Activated T-helper 1 cell treated with anti-CD3 and anti-CD28 coated beads, Interleukin-12 subunit alpha, Interleukin-12 subunit beta, Interleukin-2, Interleukin-4 antibody, amounts not matched to agents 30 ng/mL and 10 ng/mL and 1 ng/mL, durations not matched to agents 14 hours and 24 hours and 36 hours (primary cell): ENCODE measurements at places on chromosomes 1 and 21.

- H3K4me3 ChIP-seq: no peak overlapping the region
- no peak overlapping the region for H3K27ac ChIP-seq
- DNase-seq: no peak
- peaks cover 15% of the 10 kb centered on the region for H3K36me3 ChIP-seq
- H3K4me1 ChIP-seq: no peaks in the 10 kb centered on the region
These were observed 53.8 kb downstream of the B3GALNT2 start for GRCh38 chr1:235450433-235450832.

DNA sequence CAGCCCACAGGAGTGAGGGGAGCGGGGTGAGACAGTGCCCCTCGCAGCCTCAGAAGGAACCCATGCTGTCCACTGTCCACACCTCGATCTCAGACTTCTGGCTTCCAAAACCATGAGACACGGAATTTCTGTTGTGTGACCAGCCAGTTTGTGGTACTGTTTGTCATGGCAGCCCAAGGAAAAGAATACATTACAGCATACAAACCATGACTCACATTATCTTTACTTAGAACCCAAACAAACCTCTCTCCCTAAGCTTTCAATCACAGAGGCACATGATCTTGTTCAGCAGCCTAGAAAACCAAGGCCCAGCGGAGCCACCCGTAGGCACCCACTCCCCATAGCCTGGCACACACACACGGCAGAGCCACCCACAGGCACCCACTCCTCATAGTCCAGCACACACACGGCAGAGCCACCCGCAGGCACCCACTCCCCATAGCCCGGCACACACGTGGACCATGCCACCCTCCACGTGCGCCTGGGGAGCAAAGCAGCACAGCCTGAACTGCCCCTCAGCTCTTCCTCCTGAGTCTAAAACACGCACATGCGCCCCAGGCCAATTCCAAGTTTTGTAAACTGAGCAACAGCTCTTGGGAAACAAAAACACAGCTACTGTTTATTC lies 458 bp upstream of the KRTAP10-4 start:
- H3K4me3 ChIP-seq: no peak overlapping the region
- DNase-seq: no peak
- H3K36me3 ChIP-seq: no peaks in the 10 kb centered on the region
- H3K27ac ChIP-seq: no peak overlapping the region
- peaks cover 2% of the 10 kb centered on the region for H3K27me3 ChIP-seq

GRCh38 chr1:4944911-4945310 lies 290.5 kb downstream of the AJAP1 start:
- no peaks in the 10 kb centered on the region for H3K4me1 ChIP-seq
- DNase-seq: no peak
- H3K4me3 ChIP-seq: no peak overlapping the region
- H3K27me3 ChIP-seq: no peaks in the 10 kb centered on the region

GRCh38 chr1:36652011-36652410 lies 169.3 kb upstream of the CSF3R start:
- H3K36me3 ChIP-seq: no peaks in the 10 kb centered on the region
- peaks cover 6% of the 10 kb centered on the region for H3K27me3 ChIP-seq
- no peak for DNase-seq
- H3K4me1 ChIP-seq: peaks cover 7% of the 10 kb centered on the region
- H3K4me3 ChIP-seq: no peak overlapping the region
- H3K27ac ChIP-seq: no peak overlapping the region

- no peak overlapping the region for H3K27ac ChIP-seq
- H3K27me3 ChIP-seq: peaks cover 3% of the 10 kb centered on the region
- H3K36me3 ChIP-seq: no peaks in the 10 kb centered on the region
- H3K4me1 ChIP-seq: no peaks in the 10 kb centered on the region
- H3K4me3 ChIP-seq: no peak overlapping the region
These were observed 71.8 kb downstream of the SPAG17 start for GRCh38 chr1:118113261-118113660.

- H3K4me1 ChIP-seq: peaks cover 21% of the 10 kb centered on the region
- H3K27ac ChIP-seq: no peak overlapping the region
- H3K36me3 ChIP-seq: peaks cover 17% of the 10 kb centered on the region
- no peaks in the 10 kb centered on the region for H3K27me3 ChIP-seq
These were observed 36.7 kb downstream of the NME7 start for GRCh38 chr1:169330927-169331326.

DNA sequence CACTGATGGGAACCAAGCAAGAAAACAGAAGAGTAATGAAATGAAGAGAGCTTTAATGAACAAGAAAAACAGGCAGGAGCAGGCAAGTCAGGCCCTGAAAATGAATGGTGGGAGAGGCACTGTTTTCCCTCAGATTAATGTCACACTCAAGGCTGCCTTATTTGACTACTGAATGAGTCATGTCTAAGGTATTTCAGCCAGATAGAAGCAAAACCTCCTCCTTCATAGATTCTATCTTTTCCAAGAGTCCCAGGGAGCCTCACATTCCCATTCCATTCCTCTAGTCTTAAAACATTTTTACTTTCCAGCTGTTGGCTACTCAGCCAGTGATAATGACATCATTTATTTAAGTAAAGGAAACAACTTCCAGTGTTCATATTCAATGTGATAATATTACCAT lies 228.4 kb upstream of the NRIP1 start:
- no peaks in the 10 kb centered on the region for H3K27me3 ChIP-seq
- H3K27ac ChIP-seq: no peak overlapping the region
- DNase-seq: no peak

DNA sequence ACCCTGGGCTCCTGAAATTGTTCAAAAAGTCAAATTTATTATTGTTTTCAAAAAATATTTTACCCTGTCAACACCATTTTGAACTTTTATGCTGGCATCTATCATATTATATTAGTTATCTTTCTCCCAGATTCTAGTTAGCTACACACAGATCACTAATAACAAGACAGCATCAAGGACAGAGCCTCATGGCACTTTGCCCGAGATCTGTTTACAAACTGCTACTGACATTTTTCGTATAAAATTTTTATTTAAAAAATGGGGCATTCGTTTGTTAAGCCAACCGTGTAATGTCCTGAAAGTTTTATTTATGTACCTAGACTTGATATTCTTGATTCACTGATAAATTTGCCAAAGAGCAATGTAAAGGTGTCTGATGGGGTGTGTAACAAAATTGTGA lies 78.1 kb downstream of the PLPPR5 start:
- H3K4me3 ChIP-seq: no peak overlapping the region
- H3K27ac ChIP-seq: no peak overlapping the region
- no peaks in the 10 kb centered on the region for H3K27me3 ChIP-seq
- H3K36me3 ChIP-seq: no peaks in the 10 kb centered on the region
- DNase-seq: no peak

- peaks cover 9% of the 10 kb centered on the region for H3K4me1 ChIP-seq
- H3K27ac ChIP-seq: no peak overlapping the region
- H3K27me3 ChIP-seq: no peaks in the 10 kb centered on the region
These were observed 8.2 kb downstream of the RCOR3 start for GRCh38 chr1:211267204-211267857.

- no peaks in the 10 kb centered on the region for H3K36me3 ChIP-seq
- H3K27me3 ChIP-seq: peaks cover 24% of the 10 kb centered on the region
- no peak overlapping the region for H3K4me3 ChIP-seq
- no peak overlapping the region for H3K27ac ChIP-seq
- DNase-seq: no peak
- H3K4me1 ChIP-seq: peaks cover 21% of the 10 kb centered on the region
These were observed 47.7 kb downstream of the MEF2D start for GRCh38 chr1:156452907-156453306.

GRCh38 chr1:99374109-99374508 lies 109.8 kb downstream of the PLPPR4 start:
- no peaks in the 10 kb centered on the region for H3K36me3 ChIP-seq
- H3K4me3 ChIP-seq: no peak overlapping the region
- H3K4me1 ChIP-seq: peaks cover 4% of the 10 kb centered on the region
- no peak overlapping the region for H3K27ac ChIP-seq
- no peak for DNase-seq
- H3K27me3 ChIP-seq: no peaks in the 10 kb centered on the region

DNA sequence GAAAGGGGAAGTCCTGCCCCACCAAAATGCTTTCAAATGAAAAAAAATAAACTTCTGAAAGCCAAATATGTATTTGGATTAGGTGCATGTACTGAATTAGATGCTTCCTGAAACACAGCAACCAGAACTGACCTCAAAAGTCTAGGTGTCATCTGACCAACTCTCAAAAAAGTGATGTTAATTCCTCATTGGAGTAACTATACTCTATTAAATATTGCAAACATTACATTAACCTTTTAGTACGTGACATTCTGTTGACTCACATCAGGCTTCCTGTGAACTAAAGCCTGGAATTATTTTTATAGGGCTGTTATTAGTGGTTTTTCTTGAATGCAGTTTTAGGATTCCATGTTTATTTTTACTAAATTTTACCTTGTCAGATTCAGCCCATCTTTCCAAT lies 73.5 kb downstream of the ASTN1 start:
- DNase-seq: no peak
- H3K27me3 ChIP-seq: no peaks in the 10 kb centered on the region
- H3K4me1 ChIP-seq: no peaks in the 10 kb centered on the region
- no peak overlapping the region for H3K27ac ChIP-seq

DNA sequence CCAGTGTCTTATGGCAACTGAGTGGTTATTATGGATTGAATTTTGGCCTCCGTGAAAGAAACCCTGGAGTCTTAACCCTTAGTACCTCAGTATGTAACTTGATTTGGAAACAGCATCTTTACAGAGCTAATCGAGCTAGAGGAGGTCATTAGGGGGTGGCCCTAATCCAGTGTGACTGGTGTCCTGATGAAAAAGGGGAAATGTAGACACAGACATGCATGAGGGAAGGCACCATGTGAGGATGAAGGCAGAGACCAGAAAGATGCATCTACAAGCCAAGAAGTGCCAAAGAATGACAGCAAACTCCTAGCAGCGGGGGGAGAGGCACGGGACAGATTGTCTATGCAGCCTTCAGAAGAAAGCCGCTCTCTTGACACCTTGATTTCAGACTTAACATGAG lies 14.7 kb downstream of the DOP1B start:
- H3K36me3 ChIP-seq: peaks cover 12% of the 10 kb centered on the region
- H3K27me3 ChIP-seq: no peaks in the 10 kb centered on the region
- H3K27ac ChIP-seq: no peak overlapping the region
- peaks cover 10% of the 10 kb centered on the region for H3K4me1 ChIP-seq
- no peak overlapping the region for H3K4me3 ChIP-seq

GRCh38 chr1:56310945-56311344 lies 268.4 kb downstream of the PLPP3 start:
- H3K36me3 ChIP-seq: no peaks in the 10 kb centered on the region
- no peaks in the 10 kb centered on the region for H3K4me1 ChIP-seq
- no peak overlapping the region for H3K27ac ChIP-seq
- H3K27me3 ChIP-seq: no peaks in the 10 kb centered on the region
- H3K4me3 ChIP-seq: no peak overlapping the region

GRCh38 chr1:196361112-196361714 lies 247.0 kb downstream of the KCNT2 start:
- H3K27ac ChIP-seq: no peak overlapping the region
- no peaks in the 10 kb centered on the region for H3K36me3 ChIP-seq
- peaks cover 3% of the 10 kb centered on the region for H3K27me3 ChIP-seq

DNA sequence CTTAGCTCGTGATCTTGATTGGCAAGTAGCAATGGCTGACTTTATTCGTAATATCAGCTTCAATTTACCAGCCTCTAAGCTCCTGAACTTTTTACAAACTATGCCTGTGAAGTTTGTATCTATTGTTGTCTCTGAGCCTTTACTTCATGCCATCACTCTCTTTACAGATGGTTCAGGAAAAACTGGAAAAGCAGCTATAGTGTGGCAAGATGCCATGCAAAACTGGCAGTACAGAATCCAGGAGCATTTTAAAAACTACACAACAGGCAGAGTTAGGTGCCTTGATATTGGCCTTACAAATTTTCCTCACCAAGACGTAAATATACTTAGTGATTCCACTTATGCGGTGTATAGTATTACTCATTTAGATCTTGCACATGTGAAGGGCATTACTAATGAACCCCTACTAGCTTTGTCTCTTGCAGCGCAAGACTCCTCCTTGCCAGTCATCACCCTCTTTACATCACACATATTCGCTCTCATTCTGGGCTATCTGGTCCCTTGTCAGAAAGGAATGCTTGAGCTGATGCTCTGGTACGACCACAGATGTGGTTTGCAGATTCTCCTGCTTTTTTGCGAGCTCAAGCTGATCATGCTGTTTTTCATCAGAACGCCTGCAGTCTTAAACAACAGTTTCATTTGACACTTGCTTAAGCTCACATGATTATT lies 36.3 kb downstream of the CLCA1 start:
- no peaks in the 10 kb centered on the region for H3K36me3 ChIP-seq
- peaks cover 28% of the 10 kb centered on the region for H3K27me3 ChIP-seq
- no peak overlapping the region for H3K4me3 ChIP-seq

GRCh38 chr21:30102871-30103270 lies 63.7 kb downstream of the CLDN17 start:
- no peak for DNase-seq
- no peaks in the 10 kb centered on the region for H3K4me1 ChIP-seq
- H3K27ac ChIP-seq: no peak overlapping the region
- no peaks in the 10 kb centered on the region for H3K36me3 ChIP-seq

GRCh38 chr1:42786097-42786496 lies 1.3 kb downstream of the TMEM269 start:
- DNase-seq: no peak
- H3K27me3 ChIP-seq: no peaks in the 10 kb centered on the region
- H3K27ac ChIP-seq: no peak overlapping the region
- H3K36me3 ChIP-seq: peaks cover 8% of the 10 kb centered on the region
- H3K4me1 ChIP-seq: peaks cover 15% of the 10 kb centered on the region
- no peak overlapping the region for H3K4me3 ChIP-seq

GRCh38 chr1:74964508-74965102 lies 169.6 kb upstream of the LHX8 start:
- H3K4me1 ChIP-seq: no peaks in the 10 kb centered on the region
- no peaks in the 10 kb centered on the region for H3K27me3 ChIP-seq
- H3K4me3 ChIP-seq: no peak overlapping the region

DNA sequence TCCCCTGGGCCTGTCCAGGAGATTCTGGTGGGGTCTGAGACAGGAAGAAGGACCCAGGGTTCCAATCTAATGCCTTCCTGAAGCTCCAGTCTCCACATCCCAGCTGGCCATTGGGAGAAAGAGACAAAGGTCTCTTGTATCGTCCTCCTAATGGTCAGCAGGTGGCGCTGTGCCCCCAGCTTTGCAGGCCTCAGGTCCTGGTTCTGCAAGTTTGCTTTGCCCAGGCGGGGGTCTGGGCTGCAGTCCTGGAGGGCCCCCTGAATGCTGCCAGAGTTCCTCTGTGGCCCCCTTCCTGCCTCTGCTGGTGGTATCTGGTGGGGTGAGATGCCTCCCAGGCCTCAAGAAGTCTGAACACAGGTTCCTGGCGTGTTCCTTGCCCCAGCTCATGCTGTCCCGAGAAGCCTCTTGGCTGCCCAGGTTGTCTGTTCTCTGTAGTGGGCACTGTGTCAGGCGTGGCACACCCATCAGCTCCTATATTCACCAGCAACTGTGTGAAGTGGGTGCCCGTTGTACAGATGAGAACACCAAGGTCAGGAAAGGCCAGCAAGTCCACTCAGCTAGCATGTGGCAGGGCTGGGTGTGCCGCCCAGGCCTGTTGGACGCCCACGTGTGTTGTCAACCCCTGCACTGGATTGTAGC lies 33.8 kb upstream of the CSF3R start:
- no peak overlapping the region for H3K27ac ChIP-seq
- DNase-seq: peak; percentile 15
- peaks cover 3% of the 10 kb centered on the region for H3K27me3 ChIP-seq

DNA sequence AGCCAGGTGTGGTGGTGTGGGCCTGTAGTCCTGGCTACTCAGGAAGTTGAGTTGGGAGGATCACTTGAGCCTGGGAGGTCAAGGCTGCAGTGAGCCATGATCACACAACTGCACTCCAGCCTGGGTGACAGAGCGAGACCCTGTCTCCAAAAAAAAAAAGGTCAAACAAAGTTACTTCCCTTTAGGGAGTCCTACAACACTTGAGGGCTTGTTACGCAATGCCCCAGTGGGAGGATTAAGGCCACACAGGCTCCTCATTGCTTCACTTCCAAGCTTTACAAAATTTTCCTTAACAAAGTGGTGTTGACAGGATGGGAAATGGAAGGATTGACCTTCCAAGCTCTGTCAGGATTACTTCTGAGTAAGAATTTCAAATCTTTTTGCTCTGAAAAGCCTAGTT lies 6.2 kb upstream of the EXTL1 start:
- no peak for DNase-seq
- peaks cover 12% of the 10 kb centered on the region for H3K27me3 ChIP-seq
- H3K4me3 ChIP-seq: no peak overlapping the region
